CD4-positive, alpha-beta T cell treated with Interleukin-6 at 100 ng/mL for 8 hours (primary cell): ENCODE measurements at places on chromosomes 1 and 21.

GRCh38 chr1:151626740-151627334, 15.0 kb downstream of the SNX27 start:
- no peak for DNase-seq

GRCh38 chr1:210244746-210245367, 12.3 kb downstream of the SERTAD4 start:
- no peak for DNase-seq

DNA sequence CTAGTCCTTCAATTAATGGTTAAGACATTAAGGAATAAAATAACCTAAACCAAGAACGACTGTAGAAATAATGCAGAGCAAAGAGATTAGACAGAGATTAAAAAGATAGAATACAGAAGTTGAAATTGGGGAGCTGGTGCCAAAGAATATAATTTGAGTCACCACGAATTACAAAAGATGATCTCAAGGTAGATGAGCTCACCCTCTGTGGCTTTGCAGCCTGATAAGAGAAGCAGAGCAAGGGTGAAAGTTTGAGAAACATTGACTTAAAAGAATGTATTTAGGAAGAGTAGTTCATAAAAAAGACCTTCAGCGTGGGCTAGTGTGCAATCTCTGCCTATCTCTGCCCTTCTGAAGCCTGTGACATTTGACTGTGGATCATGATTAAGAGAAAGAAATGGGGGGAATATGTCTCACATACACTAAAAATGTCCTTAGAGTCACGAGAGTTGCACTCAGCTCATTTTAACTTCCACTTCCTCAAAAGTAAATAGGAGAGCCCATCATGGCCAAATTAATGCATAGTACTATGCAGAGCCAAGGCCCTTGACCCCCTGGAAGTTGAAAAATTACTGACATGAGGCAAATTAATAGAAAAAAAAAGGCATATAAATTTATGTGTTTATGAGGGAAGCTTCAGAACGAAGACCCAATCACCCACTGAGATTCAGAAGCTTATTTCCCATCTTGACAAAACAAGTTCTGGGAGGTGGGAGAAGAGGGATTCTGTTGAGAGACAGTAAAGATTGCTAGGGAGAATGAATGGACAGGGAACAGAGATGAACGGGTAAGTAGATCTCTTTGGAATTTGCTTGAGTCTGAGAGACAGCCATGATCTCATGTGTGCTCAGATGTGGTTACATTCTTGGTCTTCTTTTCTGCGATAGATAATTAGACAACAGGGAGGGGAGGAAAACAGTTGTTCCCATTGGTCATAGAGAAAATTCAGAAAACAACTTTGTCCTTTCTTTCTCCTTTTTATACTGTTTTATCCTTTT, 395.4 kb upstream of the LRRC7 start:
- DNase-seq = no peak

DNA sequence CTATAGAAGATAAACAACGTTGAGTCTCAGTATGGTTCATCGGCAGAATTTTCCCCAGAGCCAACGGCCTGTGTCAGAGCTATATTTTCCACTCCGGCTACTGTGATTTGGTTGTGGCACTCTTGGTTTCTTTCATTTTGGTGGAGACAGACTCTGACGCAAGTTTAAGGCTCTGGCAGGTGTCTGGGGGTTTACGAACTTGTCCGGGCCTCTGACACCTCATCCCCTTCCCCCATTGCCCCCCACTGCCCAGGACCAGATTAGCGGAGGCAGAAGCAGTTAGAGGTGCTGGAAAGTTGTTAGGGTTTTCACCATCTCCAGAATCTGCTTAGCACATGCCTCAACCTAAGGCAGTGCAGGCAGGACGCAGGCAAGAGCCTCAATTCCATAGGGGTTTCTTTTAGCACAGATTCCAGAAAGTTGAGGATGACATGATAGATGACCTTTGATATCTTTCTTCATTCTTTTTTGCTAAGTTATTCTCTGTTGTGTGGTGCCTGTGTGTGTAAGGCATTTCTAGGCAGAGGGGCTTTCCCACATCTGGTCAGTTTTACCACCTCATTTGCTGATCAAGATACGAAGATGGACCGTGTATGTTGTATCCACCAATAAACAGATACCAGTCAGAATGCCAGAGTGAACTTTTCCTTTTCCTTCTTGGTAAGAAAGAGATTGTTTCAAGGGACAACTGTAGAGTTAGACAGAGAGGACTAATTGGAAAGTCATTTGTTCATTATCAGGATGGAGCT, 18.4 kb upstream of the IL10 start:
- no peak for DNase-seq

GRCh38 chr1:9840176-9840575, 16.4 kb upstream of the CLSTN1 start:
- no peak for DNase-seq

GRCh38 chr1:23889074-23889473, 21.0 kb upstream of the FUCA1 start:
- DNase-seq = no peak

GRCh38 chr21:32108566-32108965, 170.3 kb downstream of the MIS18A start:
- DNase-seq = no peak

- no peak for DNase-seq
Measured at GRCh38 chr1:147822292-147822691, 61.9 kb upstream of the GJA5 start.

- no peak for DNase-seq
Measured at GRCh38 chr21:39065917-39066316, 117.3 kb downstream of the PSMG1 start.

DNA sequence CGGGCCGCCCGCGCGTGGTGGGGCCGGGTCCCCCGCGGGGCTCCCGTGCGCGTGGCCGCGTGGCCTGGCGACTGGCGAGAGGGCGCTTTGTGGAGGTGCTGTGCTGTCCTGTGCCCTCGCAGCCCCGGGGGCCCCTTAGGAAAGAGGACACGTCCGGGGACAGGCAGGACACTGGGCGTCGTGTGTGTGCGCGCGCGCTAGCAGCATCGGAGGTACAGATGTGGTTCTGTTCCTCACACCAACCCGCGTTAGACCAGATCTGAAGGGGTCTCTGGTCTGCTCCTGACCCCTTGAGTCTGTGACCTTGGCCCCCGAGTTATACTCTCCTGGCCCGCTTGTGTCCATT, 489 bp downstream of the ACTN2 start:
- no peak for DNase-seq

DNA sequence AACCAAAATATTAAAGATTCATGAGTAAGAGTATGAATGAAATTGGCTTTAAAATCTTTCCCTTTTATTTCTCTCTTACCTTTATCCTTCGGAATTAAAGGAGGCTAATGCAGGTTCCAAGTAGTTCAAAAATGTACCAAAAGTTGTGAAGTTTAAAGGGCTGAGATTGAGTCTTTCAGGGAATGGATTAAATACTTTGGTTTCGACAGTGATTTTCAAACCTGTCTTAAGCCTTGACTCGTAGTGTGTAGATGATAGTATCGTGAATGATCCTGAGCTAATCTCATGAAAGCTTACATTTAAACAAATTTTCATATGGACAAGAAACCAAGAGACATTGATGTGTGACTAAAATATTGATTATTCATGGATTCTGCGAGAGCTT, 66.9 kb downstream of the DYRK1A start:
- no peak for DNase-seq

- DNase-seq = no peak
Measured at GRCh38 chr21:29287383-29287782, 11.3 kb upstream of the BACH1 start.

- DNase-seq = no peak
Measured at GRCh38 chr1:56517404-56518130, 61.8 kb downstream of the PLPP3 start.
